ENCODE measurements at places on chromosomes 3 and 15.
A peak's percentile ranks its signal among the peaks of the same experiment; 100 is the strongest.

DNA sequence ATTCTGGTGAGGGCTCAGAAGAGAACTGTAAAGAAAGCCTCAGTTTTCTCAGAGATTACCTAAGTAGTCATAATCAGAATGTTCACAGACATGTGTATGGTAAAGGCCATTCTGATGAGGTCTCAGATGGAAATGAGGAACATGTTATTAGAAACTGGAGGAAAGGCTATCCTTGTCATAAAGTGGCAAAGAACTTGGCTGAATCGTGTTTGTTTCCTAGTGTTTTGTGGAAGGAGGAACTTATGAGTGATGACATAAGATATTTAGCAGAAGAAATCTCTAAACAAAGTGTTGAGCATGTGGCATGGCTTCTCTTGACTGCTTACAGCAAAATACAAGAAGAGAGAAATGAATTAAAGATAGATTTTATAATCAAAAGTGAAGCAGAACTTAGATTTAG is 12.8 kb upstream of the KLHL40 start:
- DNase-seq = no peak

DNA sequence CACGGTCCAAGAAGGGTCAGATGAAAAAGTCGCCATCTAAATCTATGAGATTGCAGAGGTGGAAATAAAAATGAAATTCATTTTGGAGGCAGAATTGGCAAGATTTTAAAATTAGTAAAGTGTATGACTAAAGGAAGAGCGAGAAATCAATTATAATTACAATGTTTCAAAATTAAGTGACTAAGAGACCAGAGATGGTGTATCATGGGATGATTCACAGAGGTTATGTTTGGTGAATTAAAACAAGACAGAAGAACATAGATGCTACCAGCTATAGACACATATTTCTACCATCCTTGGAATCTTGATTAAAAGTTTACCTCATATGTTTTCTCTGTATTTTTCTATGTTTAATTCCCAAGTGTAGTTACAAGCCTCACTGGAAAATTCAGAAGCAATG is 308.9 kb upstream of the DNAJC19 start:
- no peak for DNase-seq

GRCh38 chr3:84547971-84548970 is 410.5 kb upstream of the CADM2 start:
- peak; percentile 16 for DNase-seq

DNA sequence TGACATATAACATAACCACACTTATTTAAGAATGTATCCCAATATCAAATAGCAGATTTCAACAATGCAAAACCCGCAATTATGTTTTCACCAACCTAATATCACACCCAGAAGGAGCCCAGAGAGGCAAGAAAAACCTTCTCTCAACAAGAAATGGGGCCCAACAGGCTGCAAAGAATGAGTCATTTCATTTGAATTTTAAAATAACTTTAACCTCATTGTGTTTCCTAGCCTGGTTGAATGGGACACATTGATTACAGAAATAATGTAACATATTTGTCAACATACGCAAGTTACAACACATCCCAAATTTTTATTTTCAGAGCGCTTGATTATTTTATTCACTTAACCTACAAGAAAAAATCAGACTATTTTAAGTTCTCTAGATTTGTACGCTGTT is 365.1 kb upstream of the SLCO3A1 start:
- no peak for DNase-seq

DNA sequence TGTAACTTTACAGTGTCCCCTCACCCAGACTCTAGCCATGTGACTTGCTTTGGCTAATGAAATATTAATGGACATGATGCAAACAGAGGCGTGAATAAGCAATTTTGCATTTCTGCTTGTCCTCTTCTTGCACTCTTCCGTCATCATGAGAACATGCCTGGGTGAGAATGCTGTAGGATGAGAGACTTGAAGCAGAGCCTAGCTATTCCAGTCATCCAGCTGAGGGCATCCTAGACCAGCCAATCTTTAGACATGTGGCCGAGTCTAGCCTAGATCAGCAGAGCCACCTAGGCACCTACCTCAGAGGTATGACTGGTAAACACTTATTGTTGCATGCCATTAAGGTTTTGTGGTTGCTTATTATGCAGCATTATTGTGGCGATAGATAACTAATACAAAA is 450.5 kb upstream of the AZI2 start:
- DNase-seq = no peak

GRCh38 chr15:101532865-101533264 is 43.4 kb upstream of the PCSK6 start:
- DNase-seq = no peak

- DNase-seq = no peak
These were observed 52.3 kb downstream of the THSD4 start for GRCh38 chr15:71167445-71168165.

DNA sequence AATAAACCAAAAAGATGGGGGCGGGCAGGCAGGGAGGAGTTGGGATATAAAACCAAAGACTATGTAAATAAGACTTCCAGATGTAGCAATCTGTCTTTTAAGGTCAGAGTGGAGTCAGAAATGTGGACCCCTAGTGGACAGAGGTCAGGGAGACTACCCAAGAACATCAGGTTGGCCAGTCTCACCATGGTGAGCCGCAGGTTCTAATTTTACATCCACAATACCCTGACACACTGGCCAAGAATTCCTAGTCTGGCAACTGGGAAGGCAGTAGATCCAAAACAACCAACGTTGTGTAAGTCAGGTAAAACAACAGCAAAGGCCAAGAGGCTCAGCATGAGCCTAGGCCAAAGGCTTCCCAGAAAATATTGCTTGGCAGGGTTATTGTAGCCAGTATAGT is 203.4 kb downstream of the FOXP1 start:
- no peak for DNase-seq

- DNase-seq = no peak
These were observed 201.4 kb downstream of the IL5RA start for GRCh38 chr3:2908693-2909351.

GRCh38 chr15:79826800-79827199 is 70.0 kb downstream of the MTHFS start:
- no peak for DNase-seq

DNA sequence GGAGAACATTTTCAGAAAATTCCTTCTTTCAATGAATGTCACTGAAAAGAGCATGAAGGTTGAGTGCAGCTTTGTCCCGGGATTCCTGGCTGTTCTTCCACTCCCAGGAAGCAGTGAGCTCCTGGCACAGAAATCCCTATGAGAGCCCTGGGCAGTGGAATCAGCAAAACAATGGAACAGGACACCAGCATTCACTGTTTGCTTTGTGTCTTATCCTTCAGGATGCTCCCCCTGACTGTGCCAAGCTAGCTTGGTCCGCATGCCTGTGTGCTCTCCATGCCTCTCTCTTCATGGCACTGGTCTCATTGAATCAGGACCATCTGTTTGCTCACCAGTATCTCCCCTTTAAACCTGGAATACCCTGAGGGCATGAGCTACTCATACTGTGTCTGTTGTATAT is 102.0 kb upstream of the GADL1 start:
- no peak for DNase-seq

DNA sequence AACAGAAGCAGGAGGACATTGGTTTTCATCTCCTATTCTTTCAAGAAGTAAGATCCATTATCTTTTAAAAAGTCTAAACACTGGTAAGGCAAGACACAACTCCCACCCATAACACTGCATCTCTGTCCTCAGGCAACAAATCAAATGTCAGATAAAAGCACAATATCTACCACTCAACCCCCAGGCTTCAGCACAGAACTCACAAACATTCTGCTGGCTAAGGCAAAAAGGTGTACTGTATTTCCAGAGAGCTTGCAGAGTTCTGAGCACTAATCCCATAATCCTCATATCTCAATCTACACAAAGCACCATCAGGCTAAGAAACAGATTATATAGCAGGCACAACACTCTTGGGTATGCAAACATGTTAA is 20.9 kb downstream of the RAF1 start:
- DNase-seq = no peak

- DNase-seq = no peak
These were observed 104.5 kb downstream of the RARB start for GRCh38 chr3:25532431-25533162.

DNA sequence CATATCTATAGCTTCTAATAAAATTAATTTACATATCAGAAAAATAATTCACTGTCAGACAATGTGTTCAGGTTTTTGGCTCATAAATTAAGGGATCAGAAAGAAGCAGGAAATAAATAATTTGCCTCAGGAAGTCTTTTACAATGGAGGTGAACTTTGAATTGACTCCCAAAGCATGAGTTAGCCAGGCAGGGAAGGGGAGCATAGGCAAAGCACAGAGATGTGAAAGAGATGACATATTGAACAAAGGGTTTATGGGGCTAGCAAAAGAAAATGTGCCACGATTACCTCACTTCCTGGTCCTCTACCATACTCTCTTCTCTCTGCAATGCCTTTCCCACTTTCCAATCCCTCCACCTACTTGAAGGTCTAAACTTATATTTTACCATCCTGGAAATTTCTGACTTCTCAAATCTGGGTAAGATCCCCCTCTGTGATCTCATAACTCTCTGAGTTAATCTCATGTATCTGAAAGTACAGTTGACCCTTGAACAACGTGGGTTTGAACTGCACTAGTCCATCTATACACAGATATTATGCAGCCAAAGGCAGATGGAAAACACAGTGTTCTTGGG is 4.1 kb upstream of the HEXA start:
- DNase-seq = no peak

DNA sequence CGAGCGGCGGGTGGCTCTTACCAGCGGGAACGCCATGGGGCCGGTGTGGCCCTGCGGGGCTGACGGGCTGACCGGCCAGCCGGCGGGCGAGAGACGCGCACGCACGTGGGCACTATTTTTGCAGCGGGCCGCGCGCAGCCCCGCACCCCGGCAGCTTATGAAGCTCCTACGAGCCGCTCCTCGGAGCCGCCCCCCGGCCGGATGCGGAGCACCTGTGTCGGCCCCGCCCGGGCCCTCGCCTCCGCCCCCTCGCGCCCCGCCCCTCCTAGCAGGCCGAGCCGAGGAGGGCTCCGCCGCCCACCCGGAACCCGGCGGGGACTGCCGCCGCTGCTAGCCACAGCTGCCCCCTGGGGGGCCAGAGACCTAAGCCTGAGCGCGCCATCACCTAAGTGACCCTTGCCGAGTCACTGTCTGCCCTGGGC is 683 bp upstream of the CPEB1 start:
- DNase-seq = peak; percentile 43

- DNase-seq = no peak
These were observed 142.2 kb upstream of the ZNF385D start for GRCh38 chr3:21893242-21893641.
